Mammary epithelial cell (primary cell): ENCODE measurements at places on chromosomes 5 and 9. TPM values are rescaled to one million over a fixed set of nuclear protein-coding genes. Genes with fewer than 3 reads are reported as not detected.

DNA sequence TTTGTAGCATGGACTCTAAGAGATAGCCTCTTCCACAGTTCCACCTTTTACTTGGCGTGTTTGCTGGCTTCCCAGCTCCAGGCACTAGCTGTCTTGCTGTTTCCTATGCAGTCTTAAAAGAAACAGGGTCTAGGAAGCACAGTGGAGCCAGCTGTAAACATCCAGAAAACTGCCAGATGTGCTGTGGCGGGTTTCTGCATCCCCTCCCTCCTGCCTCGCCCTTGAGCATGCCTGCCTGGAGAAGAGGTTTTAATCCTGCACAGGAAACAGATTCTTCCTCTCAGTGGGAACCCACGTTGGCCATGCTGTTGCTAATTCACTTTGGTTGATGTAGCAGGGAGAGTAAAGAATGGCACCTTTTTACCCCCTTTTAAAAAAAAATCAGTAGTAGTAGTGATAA lies 121.3 kb downstream of the RPS23 start:
- no peak for DNase-seq

DNA sequence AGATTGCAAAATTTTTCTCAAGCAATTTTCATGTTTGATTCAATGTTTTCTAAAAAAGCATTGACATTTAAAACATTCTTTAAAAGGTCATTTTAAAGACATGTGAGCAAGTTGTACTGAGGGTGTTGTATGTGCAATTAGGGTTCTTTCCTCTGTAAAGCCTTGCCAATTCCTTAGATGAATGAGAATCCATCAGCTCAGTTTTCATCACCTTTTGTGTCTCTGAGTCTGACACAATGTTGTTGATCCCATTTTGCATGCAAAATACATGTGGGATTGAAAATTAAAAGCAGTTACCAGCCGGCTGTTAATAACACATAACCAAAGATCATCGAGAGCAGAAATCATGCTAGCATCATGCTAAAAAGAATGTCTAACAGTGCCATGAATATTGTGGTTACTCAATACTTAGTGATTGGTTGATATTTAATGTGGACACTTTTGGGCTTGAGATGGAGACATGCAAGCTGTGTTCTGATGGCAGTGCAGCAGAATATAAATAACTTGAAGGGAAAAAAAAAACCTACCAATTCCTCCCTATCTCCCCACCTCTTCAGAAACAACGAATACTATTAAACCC lies 57.7 kb downstream of the FGF10 start:
- DNase-seq = no peak

- DNase-seq = no peak
Observed at GRCh38 chr5:130874861-130875417, 290.1 kb downstream of the HINT1 start.

Gene PTPN3
- total RNA-seq = 41.8 TPM

- DNase-seq = no peak
Observed at GRCh38 chr5:150323092-150323491, 20.4 kb upstream of the ARSI start.

DNA sequence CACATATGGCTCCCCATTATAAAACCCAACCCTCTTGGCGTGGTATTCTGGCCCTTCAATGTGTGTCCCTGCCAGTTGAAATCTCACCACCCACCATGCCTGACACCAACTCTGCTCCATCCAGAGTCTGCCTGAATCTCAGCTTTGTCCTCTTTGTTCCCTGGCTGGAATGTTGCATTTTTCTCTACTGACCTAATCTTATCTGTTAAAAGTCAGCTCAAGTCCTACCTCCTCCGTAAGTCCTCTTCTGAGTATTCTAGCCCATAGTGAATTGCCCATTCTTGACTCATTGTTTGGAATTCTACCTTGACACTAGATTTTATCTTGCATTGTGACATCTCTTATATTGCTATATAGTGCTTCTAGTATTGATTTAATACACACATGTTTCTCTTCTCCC lies 207.1 kb upstream of the VLDLR start:
- no peak for DNase-seq

Gene PCDH1
- total RNA-seq = 41.8 TPM

- peak; percentile 73 for DNase-seq
Observed at GRCh38 chr5:10528056-10528816, 35.6 kb upstream of the ANKRD33B start.

DNA sequence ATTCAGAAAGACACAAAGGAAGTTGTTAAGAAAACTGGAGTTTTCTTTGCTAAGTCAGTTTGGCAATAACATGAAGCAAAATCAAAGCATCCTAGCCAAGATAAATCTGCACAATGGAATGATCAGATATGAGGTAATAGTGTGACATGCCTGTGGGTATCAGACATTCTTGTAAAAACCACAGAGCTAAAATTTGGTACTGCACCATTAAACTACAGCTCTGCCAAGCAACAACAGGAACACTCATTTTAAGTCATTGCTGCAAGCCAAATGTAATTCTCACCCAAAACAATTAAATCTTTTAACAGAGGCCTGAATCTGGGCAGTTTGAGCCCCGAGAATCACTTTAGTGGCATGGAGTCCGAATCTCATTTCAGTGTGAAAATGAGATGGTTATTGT lies 96.6 kb downstream of the VCAN start:
- peak; percentile 86 for DNase-seq

- DNase-seq = no peak
Observed at GRCh38 chr5:64519263-64519662, 13.4 kb downstream of the RGS7BP start.

- DNase-seq = no peak
Observed at GRCh38 chr5:9464478-9464877, 81.4 kb downstream of the SEMA5A start.

GRCh38 chr5:163564321-163564938 lies 59.0 kb downstream of the MAT2B start:
- peak; percentile 42 for DNase-seq

GRCh38 chr9:125541840-125542243 lies 165.2 kb downstream of the MAPKAP1 start:
- DNase-seq = no peak

DNA sequence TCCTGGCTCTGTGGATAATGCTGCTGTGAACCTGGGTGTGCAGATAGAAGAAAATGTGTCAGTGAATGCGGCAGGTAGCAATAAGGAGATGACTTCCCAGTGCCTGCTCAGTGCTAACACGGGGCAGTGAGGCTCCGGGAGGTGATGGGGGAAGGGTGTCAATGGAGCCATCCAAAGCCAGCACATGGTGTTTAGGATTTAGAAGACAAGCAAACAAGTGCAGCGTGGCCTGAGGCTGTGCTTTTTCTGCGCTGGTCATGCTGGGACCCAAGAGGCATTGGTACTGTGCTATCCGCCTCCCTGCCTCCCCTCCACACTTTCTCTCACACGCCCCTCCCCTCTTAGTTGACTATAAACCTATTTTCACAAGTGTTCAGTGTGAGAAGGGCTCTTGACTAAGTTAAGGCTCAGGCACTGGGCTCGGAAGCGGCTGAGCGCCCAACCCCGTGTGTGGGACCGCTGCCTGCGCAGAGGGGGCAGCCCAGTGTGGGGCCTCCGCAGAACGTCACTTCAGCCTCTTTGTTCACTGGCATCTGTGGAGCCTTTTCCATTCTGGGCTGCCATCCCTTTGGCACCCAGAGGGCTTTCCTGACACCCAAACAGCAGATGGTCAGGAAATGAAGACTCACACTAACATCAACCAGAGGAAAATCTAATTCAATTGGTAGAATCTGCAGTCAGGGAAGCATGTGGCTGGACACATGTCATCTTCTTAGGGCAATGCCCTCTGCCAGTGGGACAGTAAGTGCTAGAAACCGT lies 21.8 kb upstream of the NINJ1 start:
- no peak for DNase-seq
